ENCODE measurements at places on chromosomes 1 and 21. TPM values are rescaled to one million over a fixed set of nuclear protein-coding genes. Genes with fewer than 3 reads are reported as not detected.

The CLDN8 gene
- total RNA-seq: 0.26 TPM

The S100A8 gene
- 50.0 TPM for total RNA-seq

The OR2T2 gene
- not detected for total RNA-seq

The PBX1 gene
- 2.9 TPM for total RNA-seq

The NPR1 gene
- total RNA-seq: under 0.01 TPM

The MX2 gene
- total RNA-seq: 0.26 TPM

The OR2T34 gene
- total RNA-seq: not detected

The C1orf232 gene
- not detected for total RNA-seq

The SPRR3 gene
- 342 TPM for total RNA-seq

The C1orf185 gene
- total RNA-seq: not detected

The MRPL9 gene
- total RNA-seq: 110 TPM

The ATP6V1G3 gene
- not detected for total RNA-seq

The WNT4 gene
- total RNA-seq: 1.1 TPM

The APOBEC4 gene
- not detected for total RNA-seq

The EDARADD gene
- 2.6 TPM for total RNA-seq

The HES3 gene
- total RNA-seq: not detected

The SPATA21 gene
- not detected for total RNA-seq

The C1orf94 gene
- total RNA-seq: not detected

The SLC5A9 gene
- not detected for total RNA-seq

The ELAVL4 gene
- not detected for total RNA-seq

The LIPI gene
- total RNA-seq: not detected

The AMY2A gene
- total RNA-seq: not detected

The CR1L gene
- total RNA-seq: not detected

The LRRC71 gene
- not detected for total RNA-seq

The CYP4B1 gene
- total RNA-seq: not detected

The PADI1 gene
- total RNA-seq: 32.8 TPM

The ACKR1 gene
- not detected for total RNA-seq

The GUCA2A gene
- total RNA-seq: not detected

The OTUD7B gene
- 19.2 TPM for total RNA-seq

The OPRD1 gene
- under 0.01 TPM for total RNA-seq

The MFAP2 gene
- 7.9 TPM for total RNA-seq

The BTBD19 gene
- 0.77 TPM for total RNA-seq

The ERICH3 gene
- total RNA-seq: not detected

The SETD4 gene
- total RNA-seq: 16.6 TPM

The MR1 gene
- total RNA-seq: 23.8 TPM

The LCE3D gene
- 0.38 TPM for total RNA-seq

The HCRTR1 gene
- total RNA-seq: not detected

The FAM151A gene
- not detected for total RNA-seq

Measured in bronchial epithelial cell (primary cell).